ENCODE measurements at places on chromosomes 6 and 20. TPM values are rescaled to one million over a fixed set of nuclear protein-coding genes. Genes with fewer than 3 reads are reported as not detected.

SCRT2 gene
- not detected for total RNA-seq

GRM1 gene
- under 0.01 TPM for total RNA-seq

CCN6 gene
- total RNA-seq, result not detected

PDE10A gene
- 2.5 TPM for total RNA-seq

SLC22A16 gene
- 0.15 TPM for total RNA-seq

ID4 gene
- 3.8 TPM for total RNA-seq

SLC13A3 gene
- 6.0 TPM for total RNA-seq

ABHD16B gene
- not detected for total RNA-seq

SLC22A3 gene
- 0.58 TPM for total RNA-seq

KCNB1 gene
- not detected for total RNA-seq

RPS21 gene
- total RNA-seq, result 662 TPM

MYH7B gene
- 0.15 TPM for total RNA-seq

OR12D3 gene
- not detected for total RNA-seq

TUBB2A gene
- 63.1 TPM for total RNA-seq

MAP7 gene
- 2.0 TPM for total RNA-seq

ANGPT4 gene
- not detected for total RNA-seq
